Dermis microvascular lymphatic vessel endothelial cell (primary cell): ENCODE measurements at places on chromosomes 1 and 21. TPM values are rescaled to one million over a fixed set of nuclear protein-coding genes. Genes with fewer than 3 reads are reported as not detected.

DNA sequence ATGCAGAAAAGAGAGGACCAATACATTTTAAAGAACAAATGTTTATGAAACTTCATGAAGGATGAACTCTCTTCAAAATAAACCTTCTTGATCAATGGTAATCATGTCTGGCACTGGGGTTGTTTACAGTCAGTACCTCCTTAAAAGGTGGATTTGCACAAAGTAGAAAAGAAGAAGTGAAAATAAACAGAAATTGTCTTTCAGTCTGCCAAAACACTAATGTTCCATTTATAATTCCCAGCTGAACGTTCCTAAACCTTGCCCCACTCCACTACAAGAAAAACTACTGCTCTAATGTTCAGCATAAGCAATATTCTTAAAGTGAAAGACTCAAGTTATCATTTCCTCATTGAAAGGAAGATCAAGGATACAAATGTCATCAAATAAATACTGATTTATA is 86.2 kb downstream of the EIF4G3 start:
- no peak for DNase-seq

DNA sequence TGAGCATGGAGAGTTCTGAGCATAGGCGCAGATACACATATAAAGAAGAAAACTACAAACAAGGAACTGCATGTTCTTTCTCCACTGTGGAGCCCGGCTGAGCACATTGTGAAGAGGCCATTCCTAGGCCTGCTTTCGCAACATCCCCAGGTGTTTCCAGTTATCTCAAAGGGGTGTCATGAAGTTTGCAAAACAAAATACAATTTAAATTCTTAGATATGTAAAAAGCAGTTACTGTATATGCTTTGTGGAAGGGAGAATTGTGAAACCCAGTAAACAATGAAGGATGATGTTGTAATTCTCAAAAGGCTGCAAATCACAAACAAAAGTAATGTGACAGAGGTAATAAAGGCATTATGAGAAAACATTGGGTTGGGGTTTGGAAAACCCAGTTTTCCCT is 98.6 kb upstream of the ZNF644 start:
- no peak for DNase-seq

DNA sequence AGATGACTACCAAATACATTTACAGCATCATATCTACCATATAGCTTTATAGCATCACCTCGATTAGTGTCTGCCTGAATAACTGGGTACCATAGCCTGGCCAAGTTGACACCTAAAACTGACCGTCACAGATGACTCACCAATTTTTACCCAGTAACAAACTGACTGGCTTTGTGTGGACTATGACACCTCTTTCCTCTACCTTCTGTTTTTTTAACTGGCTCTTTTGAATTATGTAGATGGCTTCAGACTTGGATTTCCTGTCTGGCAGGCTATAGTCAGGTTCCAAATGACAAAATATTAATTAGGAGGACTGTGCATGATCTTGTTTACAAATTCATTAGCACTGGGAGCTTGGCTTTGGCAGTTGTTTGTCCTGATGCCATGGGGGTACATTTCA is 360.3 kb downstream of the TGFB2 start:
- peak; percentile 79 for DNase-seq

DNA sequence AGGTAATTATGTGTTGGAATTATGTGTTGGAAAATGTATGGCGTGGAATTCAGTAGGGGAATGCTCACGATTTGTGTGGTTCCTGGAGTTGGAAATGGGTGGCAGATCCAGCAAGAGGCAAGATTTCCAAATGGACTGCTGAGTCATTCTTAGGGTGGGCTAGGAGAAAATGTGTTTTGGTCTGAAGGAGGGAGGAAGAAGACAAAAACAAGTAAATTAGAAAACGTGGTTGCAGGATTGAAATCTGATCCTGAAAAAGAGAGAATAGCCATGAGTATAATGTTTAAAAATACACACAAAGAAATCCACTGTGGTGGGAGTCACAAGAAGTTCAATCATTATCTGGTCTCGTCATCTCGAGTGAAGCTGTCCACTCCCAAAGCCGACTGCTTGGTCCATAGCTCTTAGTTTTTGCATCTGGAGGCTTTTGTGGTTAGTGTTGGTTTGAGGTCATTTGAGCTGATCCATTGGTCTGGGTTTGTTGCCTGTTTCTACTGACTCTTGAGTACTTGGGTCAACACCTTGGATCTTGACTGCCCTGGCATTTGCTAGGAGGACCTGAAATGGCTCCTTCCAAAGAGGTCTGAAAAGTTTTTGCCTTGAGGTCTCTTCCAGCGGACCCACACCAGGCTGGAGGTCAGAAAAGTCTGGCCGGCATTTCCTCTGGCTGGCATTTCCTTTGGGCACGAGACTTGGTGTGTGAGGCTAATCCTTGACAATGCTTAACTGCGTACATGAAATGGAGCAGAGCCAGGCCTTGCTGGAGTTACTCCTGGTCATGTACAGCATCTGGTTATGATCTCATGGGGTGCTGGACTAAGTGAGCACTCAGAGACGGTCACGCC is 9.2 kb downstream of the MX2 start:
- no peak for DNase-seq

DNA sequence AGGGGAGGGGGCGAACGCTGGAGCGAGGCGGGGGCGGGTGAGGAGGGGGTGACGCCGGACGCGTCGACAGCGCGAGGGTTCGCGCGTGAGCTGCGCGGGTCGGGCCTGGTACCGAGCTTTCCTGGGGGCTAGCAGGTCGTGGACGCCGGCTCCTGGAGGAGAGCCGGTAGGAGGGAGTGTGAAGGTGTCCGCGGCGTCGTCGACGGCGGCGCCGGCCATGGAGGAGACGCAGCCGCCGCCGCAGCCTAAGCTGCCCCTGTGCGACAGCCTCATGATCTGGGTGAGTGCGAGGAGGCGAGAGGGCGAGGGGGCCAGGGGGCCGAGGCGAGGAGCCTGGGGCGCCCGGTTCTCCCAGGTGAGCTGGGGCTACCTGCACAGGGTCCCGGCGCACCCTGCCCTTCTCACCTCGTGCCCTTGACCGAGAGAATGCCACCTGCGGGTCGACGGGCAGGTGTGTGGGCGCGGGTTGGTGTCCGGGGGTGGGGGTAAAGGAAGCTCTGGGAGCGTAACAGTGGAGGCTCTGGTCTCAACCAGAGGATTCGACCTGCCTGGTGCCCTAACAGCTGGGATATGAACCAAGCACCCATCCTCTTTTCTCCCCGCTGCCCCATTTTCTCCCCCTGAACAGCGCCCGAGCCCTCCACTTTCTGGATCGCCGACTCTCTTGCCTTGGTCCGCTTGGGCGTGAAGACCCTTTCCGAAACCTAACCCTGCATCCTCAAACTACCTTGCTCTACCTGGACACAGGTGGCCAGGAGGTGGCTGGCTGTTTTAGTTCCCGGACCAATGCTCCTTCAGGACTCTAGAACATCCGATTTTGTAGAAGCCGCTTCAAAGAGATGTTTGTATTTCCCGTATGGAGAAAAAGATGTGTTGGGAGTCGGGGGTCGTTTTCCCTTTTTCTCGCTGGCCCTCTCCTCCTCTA is at the start of gene HOOK1:
Gene HOOK1, plus strand, starts transcription at position 49 of the 925 bp plus-strand sequence. Its CDS starts 169 bp downstream, at position 218.
- no peak for DNase-seq

DNA sequence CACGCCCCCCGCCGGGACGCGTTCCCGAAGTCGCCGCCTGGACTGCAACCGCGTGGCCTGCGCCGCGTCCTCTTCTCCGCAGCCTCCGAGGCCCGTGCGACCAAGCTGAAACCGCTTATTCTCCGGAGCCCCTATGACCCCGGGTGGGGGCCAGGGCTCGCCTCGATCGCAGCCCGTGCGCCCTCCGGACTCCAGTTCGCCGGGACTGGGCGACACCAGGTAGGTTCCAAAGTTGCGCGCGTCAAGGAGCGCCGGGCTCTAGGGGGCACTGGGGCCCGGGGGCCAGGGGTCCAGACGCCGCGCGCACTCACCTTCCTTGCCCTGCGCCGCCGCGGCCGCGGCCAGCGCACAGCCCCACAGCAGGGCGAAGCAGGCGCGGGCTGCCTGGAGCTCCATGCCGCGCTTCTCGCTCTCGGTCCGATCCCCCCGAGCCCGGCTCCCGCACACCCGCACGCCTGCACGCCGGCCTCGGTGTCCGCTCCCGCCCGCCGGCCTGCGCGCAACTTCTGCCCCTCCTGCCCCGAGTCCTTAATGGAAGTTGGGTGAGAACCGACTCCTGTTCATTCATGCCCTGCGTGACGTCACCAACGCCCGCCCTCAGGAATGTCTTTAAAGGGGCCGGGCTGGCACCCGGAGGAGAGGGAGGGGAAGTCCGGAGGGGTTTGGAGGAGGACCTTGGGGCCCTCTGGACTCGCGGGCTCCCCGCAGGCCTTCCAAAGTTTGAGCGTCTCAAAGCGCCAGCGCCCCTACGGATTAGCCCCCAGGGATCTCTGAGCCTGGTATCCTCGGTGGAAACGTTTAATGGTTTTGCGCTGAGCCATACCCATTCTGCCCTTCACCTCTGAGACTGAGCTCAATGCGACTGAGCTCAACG is at the start of gene EPHA2:
Gene EPHA2, minus strand, starts transcription at position 533 of the 874 bp plus-strand sequence. Its CDS starts 137 bp downstream, at position 396.
- no peak for DNase-seq

Gene PGLYRP4
- total RNA-seq, result not detected in 2 replicates

Gene PLA2G2D
- not detected in 2 replicates for total RNA-seq

Gene EPS8L3
- not detected in 2 replicates for total RNA-seq

Gene DYNLT5
- total RNA-seq, result 0.51 and 0.77 TPM in 2 replicates
